ENCODE measurements at places on chromosomes 1 and 21. TPM values are rescaled to one million over a fixed set of nuclear protein-coding genes. Genes with fewer than 3 reads are reported as not detected.

DNA sequence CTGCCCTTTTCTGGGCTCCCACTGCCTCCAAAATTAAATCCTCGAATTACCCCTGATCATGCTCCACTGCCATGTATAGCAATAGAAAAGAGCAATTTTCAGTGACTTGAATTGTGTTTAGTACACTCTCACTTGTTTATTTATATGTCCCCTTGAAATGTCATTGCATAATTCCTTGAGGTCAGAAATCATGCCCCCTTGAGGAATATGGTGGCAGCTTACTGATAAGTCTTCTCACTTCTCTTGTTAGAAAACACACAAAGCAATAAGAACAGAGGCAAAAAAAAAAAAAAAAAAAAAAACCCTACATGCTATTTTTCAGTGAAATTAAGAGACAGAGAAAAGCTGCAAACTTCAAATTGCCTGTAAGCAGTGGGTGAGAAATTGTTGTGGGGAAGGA, 37.5 kb downstream of the GPR88 start:
- DNase-seq: no peak

Gene FAM151A
- total RNA-seq: not detected

DNA sequence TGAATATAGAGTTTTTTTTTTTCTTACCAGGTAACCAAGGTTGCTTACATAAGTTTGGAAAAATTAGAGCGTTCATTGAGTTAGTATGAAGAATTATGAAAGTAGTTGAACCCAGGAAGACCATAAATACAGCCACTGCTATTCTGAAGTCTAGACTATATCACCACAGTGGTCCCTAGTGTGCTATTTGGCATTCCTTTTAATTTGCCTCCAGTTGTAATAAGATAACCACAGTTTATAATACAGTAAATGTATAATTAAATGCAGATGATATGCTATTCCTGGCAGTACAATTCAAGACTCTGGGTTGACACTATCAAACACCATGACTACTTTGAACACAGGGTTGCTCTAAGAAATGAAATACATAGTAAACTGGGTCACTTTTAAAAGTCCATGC, 270.5 kb downstream of the BRINP2 start:
- no peak for DNase-seq

DNA sequence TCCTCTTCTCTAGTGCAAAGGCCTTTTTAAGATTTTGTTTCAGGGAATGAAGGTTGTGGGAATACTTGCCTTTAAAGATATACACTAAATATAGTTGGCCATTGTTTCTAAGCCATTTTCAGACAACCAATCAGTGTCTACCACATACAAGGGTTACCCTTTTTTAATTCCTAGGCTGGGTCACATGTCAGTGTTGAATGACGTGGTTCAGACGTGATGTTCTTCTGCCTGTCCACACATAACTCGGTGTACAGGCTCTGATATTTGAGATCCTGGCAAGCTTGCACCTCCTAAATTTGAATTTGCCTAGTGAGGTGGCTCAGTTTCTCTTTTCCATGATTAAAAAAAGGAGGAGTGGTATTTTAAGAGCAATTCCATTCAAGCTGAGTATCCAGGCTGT, 38.8 kb downstream of the DTL start:
- no peak for DNase-seq

GRCh38 chr1:45013551-45014209, 1.6 kb downstream of the UROD start:
- no peak for DNase-seq

GRCh38 chr1:209102531-209102930, 481.0 kb upstream of the CAMK1G start:
- no peak for DNase-seq

Gene RGS2
- total RNA-seq: 29.5 TPM

Data from bronchial epithelial cell (primary cell).